ENCODE measurements at places on chromosomes 7 and 10. TPM values are rescaled to one million over a fixed set of nuclear protein-coding genes. Genes with fewer than 3 reads are reported as not detected.

The TUBAL3 gene
- not detected for polyA plus RNA-seq

The STRIP2 gene
- polyA plus RNA-seq: 1.9 TPM

The DNAJC12 gene
- polyA plus RNA-seq: 1.4 TPM

The CALML3 gene
- not detected for polyA plus RNA-seq

The AVPI1 gene
- polyA plus RNA-seq: 31.4 TPM

GRCh38 chr10:61047081-61047480 is 103.1 kb upstream of the RHOBTB1 start:
- no peak for DNase-seq

DNA sequence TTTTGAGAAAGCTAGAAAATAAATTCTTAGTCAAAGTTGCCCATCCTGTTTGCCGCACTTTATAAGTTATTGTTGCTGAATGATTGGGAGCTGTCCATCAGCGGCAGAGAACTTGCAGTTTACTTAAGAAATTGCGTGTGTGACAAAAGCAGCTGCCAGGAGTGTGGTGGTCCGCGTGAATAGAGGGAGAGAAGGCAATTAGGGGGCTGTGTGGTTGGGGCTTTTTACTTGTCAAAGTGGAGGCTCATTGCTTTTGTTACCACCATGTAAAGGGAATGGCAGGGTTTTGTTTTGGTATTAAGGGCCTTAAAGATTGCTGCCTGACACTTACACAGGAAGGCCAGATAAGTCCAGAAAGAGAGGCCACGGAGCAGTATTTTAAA is 177.8 kb downstream of the TCF7L2 start:
- peak; percentile 50 for DNase-seq

DNA sequence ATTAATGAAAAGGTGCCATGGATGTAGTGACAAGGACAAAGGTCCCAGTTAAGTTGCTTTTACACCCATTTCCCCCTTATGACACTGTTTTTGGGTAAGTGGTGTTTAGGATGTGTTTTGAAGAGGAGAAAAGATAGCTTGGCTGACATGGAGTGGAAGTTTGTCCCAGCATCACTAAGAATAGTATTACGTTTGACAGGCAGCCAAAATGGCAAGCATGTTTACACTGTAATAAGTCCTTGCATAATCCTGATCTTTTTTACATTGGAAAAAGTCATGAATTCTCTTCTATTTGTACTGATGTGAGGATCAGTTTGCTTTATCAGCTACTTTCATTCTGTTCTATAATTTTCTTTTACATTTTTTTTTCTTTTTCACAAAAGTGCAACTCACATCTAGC is 137.8 kb downstream of the CHRM2 start:
- peak; percentile 47 for DNase-seq

DNA sequence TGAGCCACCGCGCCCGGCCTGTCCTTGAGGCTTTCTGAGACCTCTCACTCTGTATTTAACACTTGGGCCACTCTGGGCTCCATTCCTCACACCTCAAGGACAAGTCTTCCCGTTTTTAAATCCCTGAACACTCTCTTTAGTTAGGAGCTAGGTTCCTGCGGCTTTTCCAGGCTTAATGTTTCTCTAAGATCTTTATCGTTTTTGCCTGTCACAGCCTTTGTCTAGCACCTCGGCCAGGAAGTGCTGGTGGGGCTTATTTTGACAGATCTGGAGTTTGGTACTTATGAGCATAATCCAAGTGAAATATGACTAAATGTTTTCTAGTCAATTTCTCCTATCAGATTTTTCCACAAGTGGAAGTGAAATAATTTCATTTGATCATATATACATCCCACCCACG is 186.6 kb downstream of the DPY19L1 start:
- no peak for DNase-seq

GRCh38 chr10:71770255-71770654 is 3.1 kb downstream of the VSIR start:
- peak; percentile 85 for DNase-seq

GRCh38 chr10:131178521-131179331 is 132.8 kb downstream of the TCERG1L start:
- no peak for DNase-seq

DNA sequence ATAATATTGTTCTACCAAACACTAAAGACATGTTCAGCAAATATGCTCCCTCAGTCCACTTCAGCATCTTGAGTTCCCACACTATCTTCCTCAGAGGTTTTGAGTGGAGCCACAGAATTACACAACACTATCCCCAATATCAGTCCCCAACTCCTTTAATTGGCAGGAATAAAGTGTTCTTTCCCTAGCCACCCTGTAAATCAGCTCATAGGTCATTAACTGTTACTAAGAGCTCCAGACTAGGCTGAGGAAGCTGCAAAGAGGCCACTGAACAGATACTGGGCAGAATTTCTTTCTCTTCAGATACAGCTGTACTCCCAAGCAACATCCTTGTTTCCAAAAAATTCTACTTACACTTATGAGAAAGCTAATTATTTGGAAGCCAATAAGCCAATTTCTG is 11.6 kb upstream of the KAT6B start:
- no peak for DNase-seq

GRCh38 chr10:7233259-7233991 is 177.4 kb downstream of the SFMBT2 start:
- DNase-seq: no peak

- no peak for DNase-seq
These were observed 359.5 kb upstream of the MKI67 start for GRCh38 chr10:128485701-128486235.

- DNase-seq: no peak
These were observed 10.2 kb upstream of the NRP1 start for GRCh38 chr10:33344676-33345075.

- no peak for DNase-seq
These were observed 17.5 kb upstream of the CPVL start for GRCh38 chr7:29163854-29164253.

All from GM23248 (cell line).